ENCODE measurements at places on chromosomes 7 and 10.
A peak's percentile ranks its signal among the peaks of the same experiment; 100 is the strongest.

DNA sequence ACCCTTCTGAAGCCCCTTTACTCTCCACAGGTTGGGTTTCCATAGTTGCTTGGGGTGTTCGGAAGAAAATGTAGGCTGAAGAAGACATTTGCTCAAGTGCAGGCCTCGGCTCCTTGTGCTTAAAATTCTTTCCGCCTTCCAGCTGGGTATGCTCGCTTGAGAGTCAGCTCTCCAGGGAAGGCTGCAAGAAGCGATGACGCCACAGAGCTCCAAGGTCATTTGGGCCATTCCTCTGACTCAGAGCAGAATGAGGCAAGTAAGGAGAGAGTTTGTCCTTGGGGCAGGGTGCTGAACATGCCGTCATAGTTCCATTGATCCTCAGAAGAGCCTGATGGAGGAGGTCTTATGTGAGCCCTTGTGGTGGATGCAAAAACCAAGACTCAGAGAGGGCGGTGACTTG, 27.4 kb upstream of the HSPA12A start:
- DNase-seq = no peak

GRCh38 chr10:45553613-45554012, 119.0 kb downstream of the ZFAND4 start:
- DNase-seq = no peak

GRCh38 chr10:89651205-89651915, 6.3 kb upstream of the PANK1 start:
- DNase-seq = no peak

- no peak for DNase-seq
These were observed 364.2 kb downstream of the ANKRD30A start for GRCh38 chr10:37489658-37490003.

DNA sequence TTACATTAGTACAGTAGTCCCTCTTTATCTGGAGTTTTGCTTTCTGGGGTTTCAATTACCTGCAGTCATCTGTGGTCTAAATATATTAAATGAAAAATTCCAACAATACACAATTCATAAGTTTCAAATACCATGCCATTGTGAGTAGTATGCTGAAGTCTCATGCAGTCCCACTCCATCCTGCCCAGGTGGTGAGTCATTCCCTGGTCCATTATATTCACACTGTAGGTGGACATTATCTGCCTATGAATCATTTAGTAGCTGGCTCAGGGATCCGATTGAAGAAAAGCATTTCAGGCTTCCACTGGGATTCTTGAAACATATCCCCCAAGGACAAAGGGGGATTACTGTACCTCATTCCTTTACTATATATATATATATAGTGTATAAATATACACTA, 298.2 kb upstream of the GALNT17 start:
- no peak for DNase-seq

DNA sequence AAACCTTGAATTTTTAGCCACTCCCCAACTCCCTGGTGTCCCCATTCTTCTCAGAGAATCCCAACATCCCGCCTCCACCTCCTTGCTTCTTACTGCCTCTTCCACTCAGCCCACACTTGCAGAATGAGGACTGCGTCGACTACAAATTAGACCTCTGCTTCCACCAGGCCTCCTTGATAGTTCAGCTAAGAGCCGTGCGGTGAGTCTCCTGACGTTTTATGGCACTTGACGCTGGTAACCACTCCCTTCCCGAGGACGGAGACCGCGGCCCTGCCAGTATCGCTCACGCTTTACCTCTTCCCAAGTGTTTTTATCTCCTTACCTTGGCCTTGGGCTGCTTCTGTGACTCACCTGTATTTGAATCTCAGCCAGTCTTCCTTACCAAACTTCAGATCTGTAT, 31.1 kb downstream of the RBM17 start:
- DNase-seq = no peak

DNA sequence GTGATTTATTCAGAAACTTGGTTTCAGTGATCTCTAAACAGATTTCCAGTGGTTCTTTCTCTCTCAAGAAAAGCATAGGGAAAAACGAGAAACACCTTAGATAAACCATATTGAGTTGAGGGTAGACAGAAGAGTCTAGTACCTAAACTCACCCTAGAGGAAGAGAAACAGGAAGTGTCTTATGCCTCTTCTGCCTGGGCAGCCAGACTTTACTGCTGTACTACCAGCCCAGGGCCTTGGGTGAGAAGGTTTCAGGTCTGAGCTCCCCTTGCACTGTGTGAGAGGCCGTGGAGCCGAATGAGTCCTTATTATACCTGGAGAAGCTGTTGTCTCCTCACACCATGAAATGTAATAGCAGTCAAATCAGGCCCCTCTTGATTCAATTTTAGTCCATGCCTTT, 18.2 kb downstream of the HIF1AN start:
- DNase-seq = no peak

GRCh38 chr7:151232917-151233701, 826 bp downstream of the CHPF2 start:
- peak; percentile 79 for DNase-seq

DNA sequence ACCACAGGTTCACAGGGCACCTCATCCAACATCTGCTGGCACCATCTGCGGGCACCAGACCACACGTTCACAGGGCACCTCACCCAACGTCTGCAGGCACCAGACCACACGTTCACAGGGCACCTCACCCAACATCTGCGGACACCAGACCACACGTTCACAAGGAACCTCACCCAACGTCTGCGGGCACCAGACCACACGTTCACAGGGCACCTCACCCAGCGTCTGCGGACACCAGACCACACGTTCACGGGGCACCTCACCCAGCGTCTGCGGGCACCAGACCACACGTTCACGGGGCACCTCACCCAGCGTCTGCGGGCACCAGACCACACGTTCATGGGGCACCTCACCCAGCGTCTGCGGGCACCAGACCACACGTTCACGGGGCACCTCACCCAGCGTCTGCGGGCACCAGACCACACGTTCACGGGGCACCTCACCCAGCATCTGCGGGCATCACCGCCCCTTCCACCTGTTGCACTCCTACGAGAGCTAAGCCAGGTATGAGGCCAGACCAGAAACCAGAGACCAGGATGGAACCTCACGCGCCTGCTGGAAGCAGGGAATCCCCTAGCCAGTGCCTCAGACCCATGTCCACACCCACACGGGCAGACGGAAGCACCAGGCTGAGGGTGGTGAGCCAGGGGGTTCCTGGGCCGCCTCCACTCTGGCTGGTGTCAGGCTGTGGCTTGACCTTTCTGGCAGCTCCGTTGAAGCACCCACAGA, 182.8 kb downstream of the MAD1L1 start:
- no peak for DNase-seq

DNA sequence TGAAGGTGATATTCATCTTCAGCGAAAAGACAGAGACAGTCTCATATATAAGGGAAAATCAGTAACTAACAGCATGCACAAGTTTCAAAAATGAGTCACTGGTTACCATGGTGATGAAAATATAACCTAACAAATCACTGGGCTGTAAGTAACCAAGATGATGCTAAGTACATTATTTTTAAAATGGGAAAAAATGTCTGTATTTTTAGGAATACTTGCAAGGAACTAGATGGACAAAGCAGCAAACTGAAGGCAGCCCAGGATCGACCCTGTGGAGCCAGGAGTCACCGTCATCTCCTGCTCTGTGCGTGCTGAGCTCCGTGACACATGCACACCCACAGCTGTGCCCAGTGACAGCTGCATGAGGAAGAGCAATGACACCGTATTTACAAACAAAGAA, 137.3 kb downstream of the ELMO1 start:
- no peak for DNase-seq

GRCh38 chr10:48306265-48306869, at the start of gene MAPK8:
Gene MAPK8 (plus strand): TSS chr10:48306677. CDS start chr10:48401661, 94,984 bp downstream.
- DNase-seq = peak; percentile 99

DNA sequence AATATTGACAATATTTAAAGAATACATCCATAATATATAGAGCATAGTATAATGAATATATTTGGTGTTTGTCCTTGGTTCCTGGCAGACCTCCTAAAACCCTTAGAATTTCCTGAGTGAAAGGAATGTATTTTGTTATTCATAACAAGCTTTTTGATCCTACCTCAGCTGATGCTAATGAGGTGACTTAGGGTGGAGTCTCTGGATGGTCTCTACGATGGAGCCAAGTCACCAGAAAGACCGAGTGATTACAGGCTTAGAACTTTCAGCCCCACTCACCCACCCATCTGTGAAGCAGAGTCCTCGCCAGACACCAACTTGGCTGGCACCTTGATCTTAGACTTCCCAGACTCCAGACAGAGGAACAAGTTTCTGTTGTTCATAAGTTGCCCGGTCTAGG, 35.9 kb downstream of the UPF2 start:
- no peak for DNase-seq

DNA sequence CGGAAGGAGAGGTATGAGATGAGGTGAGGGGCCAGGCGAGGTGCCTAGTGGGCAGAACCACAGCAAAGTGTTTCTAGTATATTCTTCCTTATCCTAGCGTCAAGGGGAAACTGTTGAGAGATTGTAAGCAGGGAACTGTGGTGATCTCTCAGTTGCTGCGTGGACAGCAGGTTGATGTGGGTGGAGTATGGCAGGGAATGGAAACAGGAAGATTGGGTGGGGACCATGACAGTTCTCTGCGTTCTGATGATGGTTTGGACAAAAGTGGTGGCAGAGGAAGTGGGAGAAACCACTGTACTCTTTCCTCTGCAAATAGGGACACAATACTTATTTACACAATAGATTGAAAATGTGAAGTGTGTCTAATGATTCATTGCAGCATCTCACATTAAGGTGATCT, 191.5 kb upstream of the GRB10 start:
- DNase-seq = no peak

DNA sequence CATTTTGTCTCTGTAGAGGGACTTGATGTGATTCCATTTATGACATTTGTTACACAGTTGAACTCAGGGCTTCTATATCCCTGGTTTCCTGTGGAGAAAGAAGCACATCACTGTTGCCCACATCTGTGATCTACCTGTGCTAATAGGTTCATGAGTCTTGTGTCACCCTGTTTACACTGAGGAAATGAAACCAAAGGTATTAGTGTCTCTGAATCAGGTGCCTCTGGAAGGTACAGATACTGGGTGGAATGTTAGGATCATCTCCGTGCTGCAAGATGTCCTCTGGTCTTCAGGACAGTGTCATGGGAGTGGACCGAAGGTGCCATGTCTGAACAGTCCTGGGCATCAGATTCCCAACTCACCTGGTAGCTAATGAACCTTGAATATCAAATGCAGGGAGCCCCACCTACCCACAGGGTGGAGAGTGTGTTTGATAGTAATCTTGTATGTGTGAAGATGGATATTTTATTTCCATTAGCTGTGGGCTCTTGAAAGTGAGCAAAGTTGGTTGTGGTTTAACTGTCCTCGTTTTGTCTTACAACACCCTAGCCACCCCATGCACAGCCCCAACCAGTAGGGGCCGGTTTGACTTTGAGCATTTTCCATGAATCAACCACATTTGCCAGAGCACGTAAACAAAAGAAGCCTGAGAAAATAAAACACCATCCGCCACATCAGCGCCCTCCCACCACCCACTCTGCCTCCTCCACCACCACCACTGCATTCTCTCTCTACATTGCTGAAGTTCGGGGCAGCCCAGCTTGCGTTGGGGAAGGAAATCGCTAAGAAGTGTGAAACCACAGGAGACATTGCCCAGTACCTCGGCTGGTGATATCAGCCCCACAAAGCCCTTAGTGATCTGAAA, 40.7 kb downstream of the TARP start:
- DNase-seq = no peak

DNA sequence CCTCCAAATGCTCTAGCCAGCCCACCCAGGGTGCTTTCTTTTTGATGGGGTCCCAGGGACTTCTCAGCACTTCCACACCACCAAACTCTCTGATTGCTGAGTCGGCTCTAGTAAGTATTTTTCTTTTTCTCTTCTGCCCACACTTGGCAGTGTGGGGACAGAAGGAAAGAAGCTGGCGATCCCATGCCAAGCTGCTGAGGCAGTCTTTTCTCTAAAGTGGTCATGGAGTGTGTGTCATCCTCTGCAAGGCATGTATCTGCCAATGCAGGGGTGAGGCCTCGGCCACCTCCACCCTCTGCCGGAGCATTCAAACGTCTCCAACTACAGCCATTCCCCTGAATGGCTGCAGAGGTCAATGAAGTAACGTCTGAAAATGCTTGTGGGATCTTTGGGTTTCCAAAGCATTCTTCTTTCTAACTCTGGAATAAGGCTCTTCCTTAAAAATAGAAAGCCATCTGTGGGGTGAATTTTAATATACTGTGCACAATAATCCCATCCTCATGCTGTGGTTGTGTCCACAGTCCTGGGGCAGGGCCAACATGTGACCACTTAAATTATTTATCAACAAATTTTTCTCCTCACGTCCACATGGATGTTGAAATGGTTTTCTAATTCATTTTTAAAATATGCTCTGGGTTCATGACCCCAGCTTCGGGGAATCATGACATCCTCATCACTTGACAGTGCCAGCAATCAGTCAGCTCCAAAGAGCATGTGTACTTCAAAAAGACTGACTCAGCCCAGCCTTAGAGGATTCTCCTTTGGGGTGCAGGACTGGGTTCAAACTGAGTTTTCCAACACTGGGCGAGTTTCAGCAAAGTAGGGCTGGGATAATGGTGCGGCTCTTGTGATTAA, 171.3 kb upstream of the ITGB1 start:
- DNase-seq = no peak
